AG04450 (cell line): ENCODE measurements at places on chromosomes 1 and 21.

GRCh38 chr1:227768125-227768439 is 32.8 kb downstream of the SNAP47 start:
- no peak for DNase-seq

- no peak for DNase-seq
Measured at GRCh38 chr1:173798078-173798477, 26.4 kb upstream of the DARS2 start.

DNA sequence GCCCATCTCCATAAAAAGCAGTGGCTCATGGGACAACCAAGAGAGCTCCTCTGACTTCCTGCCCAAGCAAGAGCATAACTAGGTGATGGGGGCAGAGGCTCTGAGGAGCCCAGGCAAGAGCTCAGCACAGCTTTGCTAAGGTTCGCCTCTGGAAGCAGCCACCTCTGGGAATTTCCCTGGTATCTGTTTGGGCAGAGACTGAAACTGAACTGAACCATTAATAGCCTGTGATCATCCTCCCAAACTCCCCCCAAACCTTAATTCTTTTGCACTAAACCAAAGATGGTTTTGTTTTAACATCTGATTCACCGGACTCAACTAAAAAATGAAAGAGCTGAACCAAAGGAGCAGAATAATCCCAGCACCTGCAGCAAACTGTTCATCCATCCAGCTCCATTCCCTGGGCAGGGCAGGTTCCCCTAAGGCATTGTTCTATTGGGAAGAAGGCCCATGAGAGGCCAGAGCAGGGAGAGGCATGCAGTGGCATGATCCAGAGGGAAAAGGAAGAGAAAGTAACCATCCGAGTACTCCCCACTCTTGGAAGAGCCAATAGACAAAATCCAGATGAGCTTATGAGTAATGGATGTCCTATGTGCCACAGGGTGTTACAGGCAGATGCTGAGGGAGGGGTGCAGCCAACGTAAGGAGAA is 77.8 kb upstream of the KAZN start:
- DNase-seq = no peak

DNA sequence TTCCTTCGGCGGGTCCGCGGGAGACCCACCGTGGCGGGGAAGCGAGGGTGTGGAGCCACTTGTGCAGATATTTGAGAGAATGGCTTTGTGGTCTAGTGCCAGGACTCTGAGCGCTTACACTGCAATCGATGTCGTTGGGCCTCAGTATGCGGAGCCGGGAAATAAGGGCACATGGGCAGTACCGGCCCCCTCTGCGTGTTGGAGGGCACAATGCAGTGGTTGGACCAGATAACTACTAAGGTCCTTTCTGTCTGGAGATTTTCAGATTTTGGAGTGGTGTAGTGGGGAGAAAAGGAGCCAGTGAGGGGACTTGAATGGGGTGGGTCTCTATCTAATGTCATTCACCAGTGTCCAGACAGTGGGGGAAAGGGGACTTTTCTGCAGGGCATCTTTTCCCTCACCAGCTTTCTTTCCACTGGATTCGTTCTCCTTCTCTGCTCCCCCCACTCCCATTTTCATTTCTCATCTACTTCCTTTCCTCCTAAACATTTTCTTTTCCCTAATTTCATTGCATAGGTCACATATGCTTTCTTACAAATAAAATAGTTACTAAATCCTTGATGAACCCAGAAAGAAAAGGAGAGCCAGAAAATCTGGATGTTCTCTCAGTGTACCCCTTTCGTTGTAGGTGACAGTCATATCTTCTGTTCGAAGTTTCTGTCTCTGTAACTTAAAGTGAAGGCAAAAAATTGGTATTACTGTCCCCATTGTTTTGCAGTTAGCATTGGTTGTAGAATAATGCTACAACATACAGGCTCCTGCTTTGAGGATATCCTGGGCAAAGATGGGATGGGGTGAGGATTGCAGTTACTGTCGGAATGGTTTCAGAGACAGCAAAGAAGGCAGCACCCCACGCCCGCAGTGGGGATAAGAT is 1.4 kb downstream of the ATF3 start:
- DNase-seq = no peak

GRCh38 chr1:162561616-162562469 is at the start of gene UAP1:
Gene UAP1 (plus strand): TSS chr1:162561722. CDS start chr1:162566069, 4,347 bp downstream.
- no peak for DNase-seq

DNA sequence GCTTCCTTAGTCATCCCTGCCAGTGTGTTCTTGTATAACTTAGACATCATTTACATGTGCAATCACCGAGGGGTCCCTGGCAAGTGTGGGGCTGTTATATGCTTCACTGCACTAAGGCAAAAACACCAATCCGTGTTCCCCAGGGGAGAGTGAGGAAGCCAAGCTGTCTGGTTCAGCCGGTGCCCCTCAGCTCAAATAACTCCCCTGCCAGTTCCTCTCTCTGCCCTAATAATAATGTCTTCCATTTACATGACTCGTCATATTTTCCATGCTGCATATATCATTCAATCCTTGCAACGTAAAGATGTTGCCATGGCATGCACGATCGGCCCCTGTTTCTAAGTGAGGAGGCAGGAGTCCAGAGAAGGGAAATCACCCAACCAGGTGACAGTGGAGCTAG is 24.4 kb upstream of the NDC1 start:
- DNase-seq = no peak

GRCh38 chr1:18951416-18951815 is 5.1 kb downstream of the IFFO2 start:
- DNase-seq = no peak

GRCh38 chr21:45536301-45537081 is 5.7 kb downstream of the SLC19A1 start:
- no peak for DNase-seq

DNA sequence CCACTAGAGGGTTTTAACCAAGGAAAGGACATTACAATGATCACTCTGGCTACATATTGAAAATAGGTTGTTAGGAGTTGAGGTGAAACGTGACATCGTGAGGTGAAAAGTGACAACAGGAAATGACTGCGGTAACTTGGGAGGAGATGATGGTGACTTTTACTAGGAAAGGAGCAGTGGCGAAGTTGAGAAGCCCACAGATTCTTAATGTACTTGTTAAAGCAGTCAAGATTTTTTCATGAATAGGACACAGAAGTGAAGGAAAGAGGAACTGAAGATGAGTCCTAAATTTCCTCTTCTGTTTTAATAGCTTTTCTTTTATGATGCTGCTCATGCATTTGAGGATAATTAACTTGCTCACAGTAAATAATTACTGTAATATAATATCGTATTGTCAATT is 59.5 kb downstream of the OMA1 start:
- no peak for DNase-seq

GRCh38 chr1:101236516-101237228 is at the start of gene S1PR1:
Gene S1PR1 (plus strand): TSS chr1:101237019. CDS start chr1:101238985, 1,966 bp downstream.
- DNase-seq = no peak

- DNase-seq = no peak
Measured at GRCh38 chr1:35298464-35298863, 30.0 kb downstream of the ZMYM4 start.

- DNase-seq = no peak
Measured at GRCh38 chr1:18145851-18146618, 38.4 kb downstream of the IGSF21 start.

- no peak for DNase-seq
Measured at GRCh38 chr1:96364576-96364975, 357.0 kb upstream of the PTBP2 start.

GRCh38 chr1:169103480-169103893 is 3.0 kb upstream of the ATP1B1 start:
- DNase-seq = no peak

DNA sequence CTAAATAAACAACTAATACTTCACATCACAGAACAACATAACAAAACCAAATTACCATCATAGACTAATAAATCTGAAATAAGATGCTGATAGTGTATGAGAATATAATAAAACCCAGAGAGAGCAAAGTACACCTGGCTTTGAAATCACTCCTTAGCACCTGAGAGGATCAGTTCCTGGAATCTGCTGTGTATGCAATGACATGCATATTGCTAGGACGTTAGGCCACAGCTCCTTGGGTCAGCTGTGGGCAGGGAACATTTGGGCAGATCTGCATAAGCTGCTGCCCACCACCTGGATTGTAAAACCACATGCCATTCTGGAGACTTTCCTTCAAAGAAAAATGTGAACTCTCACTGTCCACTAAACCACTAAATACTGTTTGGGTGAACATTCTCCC is 81.1 kb downstream of the NR5A2 start:
- no peak for DNase-seq

- no peak for DNase-seq
Measured at GRCh38 chr1:241560146-241560848, 28.1 kb downstream of the KMO start.

GRCh38 chr1:244945109-244945671 is 80.8 kb upstream of the HNRNPU start:
- no peak for DNase-seq

DNA sequence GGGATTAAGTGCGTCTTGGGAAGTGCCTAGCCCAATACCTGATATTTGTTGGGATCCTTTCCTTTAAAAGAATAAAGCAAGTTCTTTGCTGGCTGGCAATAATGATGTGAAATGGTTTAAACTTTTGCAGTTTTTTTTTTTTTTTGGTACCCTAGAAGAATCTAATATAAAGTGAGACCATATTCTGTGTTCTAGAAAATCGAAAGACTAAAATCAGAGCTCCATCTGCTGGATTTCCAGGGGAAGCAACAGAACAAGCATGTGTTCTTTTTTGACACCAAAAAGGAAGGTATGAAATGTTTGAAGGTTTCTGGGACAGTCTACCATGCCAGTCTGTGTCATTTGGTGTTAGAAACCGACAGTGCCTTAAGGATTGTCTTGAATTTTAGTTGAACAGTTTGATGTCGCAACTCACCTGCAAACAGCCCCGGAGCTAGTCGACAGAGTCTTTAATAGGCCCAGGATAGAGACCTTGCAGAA is 6.4 kb downstream of the UTP11 start:
- no peak for DNase-seq

DNA sequence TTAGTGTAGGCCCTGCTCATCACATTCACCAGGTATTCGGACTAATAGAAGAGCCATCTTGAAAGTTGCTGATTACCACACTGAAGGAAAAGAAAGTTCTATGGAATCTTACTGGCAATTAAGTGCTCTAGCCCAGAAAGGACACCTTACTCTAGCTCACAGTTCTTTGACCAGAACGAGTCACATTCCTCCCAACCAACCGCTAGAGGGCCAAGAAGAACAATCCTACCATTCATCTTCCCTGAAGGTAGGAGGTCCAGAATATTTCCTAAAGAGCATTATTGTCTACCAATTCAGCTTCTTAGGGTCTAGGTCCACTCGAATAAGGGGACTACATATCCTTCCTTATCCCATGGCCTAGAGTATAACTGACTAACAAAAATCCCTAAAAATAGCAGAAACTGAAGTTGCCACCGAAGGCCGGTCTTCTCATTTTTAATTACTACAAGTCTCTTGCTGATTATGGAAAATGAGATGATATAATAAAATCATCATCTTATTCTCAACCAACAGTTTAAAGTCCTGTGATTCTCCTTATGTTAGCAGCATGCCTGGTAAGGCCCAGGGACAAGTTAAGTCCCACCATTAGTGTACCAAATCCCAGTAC is 2.7 kb upstream of the FMO1 start:
- DNase-seq = no peak

- DNase-seq = no peak
Measured at GRCh38 chr1:49060766-49061165, 284.1 kb upstream of the BEND5 start.

GRCh38 chr1:222794656-222795474 is 20.0 kb upstream of the DISP1 start:
- no peak for DNase-seq

- no peak for DNase-seq
Measured at GRCh38 chr1:173297798-173298391, 90.8 kb upstream of the TNFSF4 start.

DNA sequence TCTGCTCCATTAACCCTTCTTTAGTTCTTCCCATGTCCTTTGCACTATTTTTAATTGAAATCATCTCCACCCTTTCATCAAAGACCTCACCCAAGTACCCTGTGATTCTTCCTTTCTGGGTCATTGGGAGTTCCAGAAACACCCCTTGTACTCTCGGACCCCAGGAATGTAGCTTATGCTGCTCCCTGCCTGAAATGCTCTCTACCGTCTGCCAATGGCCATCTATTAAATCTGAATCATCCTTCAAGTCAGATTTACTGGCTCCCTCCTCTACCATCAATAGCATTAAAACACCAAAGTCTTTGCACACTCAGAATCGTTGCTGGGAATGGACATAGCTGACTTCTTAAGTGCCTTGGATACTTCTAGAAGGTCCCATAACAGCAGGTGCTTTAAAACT is 73.2 kb upstream of the GADD45A start:
- no peak for DNase-seq

DNA sequence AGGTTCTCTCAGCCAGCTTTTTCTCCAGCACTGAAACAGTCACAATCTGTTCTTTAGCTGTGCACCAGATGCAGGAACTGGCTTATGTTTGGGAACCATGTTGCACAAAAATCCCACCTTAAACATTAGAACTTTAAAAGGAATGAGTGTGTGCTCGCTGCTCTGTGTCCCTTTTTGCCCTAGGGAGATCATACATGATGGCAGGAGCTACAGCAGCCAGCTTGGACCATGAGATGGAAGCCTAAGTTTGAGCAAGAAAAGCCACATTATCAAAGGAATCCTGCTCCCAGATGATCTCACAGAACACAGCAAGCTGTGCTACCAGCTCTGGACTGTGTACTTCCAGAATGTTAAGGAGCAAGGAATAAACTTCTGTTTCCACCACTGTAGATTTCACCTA is 3.5 kb downstream of the ZBTB17 start:
- DNase-seq = no peak

GRCh38 chr1:17438318-17439249 is 893 bp downstream of the RCC2 start:
- DNase-seq = no peak

DNA sequence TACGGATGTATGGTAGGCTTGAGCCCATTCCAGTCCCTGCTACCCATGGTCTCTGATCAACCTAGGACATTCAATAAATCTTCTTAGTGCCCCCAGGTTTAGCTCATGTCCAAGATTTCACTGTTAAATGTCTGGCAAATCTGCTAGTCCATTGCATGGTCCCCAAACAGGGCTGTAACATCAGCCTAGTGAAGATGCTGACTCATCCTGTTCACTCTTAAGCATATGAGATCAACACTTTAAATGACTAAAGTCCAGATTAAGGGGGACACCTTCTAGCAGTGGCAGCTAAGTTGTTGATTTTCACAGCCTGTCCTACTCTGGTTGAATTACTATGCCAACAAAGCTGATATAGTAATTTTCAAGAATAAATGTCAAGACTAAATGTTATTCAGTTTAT is 46.5 kb upstream of the NUF2 start:
- DNase-seq = no peak
